ENCODE measurements at places on chromosomes 2 and 18.

DNA sequence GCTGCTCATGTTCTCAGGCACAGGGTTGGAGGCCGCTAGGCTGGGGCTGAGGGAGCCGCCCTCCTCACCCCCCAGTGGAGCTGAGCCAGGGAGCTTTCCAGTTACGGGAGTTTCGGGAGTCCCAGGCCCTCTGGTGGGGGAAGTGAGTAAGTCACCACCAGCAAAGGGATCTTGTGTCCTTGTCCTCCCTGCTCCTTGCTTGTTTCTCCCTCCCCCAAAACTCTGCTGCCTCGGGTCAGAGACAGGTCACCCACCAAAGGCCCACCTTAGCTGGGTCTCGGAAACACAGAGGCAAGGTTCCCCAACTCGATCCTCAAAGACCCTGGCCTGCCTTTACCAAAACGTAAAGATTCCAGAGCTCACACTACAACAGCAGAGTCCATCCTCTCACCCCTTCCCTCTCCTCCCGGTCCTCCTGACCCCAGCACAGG, 60.5 kb upstream of the POMC start:
- DNase-seq, result peak; percentile 94

DNA sequence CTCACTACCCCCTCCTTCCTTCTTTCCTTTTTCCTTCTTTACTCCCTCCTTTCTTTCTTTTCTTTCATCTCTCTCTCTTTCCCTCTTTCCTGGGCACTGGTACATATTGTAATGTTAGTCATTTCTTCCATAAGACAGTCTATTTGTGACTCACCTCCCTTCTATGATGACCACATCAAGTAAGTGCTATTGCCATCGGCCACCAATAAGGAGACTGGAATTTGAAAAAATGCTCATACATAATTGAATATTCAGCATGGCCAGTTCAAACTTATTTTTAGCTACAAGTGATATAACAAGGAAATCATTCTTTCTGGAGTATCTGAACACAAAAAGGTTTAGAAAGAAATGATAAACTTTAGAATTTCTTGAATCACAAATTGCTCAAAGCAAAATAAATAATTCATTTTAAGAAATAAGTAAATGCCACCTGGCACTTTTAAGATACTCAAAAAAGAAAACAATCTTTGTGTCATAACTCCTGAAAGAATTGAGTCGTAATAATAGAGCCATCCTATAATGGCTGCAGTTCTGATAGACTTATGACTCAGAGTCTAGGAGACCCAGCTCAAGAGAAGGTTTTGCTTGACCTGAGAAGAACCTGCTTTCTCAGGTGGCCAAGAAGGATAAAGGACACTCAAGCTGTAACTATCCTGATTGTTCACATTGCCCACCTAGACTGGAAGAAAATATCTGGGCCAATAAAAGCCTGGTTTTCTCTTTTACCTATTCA, 51.6 kb upstream of the CCBE1 start:
- no peak for DNase-seq

DNA sequence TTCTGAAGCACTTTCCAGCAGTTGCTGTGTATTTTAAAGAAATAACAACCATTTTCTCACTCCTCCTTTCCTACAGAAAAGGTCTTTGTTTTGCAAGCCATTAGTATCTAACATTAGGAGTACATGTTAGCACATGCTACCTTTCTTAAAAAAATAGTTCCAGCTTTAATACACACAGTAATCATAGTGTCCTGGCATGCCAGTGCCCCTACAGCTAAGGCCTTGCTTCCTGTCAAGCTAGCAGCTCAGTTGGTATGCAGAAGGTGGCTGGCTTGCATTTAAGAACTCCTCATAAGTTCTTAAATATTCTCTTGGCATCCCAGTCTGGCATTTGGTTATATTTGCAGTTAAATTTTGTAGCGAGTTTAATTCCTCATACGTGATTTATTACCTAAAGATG, 141.3 kb upstream of the IL1R2 start:
- no peak for DNase-seq

DNA sequence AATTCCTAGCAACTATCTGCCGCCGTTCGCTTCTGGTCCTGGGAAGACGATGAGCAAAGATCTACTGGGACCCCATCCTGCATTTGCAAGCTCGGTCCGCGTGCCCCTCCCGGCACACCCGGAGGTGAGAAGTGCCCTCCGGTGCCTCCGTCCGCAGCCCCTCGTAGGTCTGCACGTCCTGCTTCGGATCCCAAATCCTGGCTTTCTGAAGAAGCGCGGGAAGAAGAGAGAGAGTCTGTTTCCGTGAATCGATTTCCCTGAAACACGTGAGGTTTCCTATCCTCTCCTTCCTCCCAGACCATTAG, 5.0 kb upstream of the OSR1 start:
- no peak for DNase-seq

GRCh38 chr2:198692907-198693510, 764.7 kb downstream of the SATB2 start:
- DNase-seq, result no peak

DNA sequence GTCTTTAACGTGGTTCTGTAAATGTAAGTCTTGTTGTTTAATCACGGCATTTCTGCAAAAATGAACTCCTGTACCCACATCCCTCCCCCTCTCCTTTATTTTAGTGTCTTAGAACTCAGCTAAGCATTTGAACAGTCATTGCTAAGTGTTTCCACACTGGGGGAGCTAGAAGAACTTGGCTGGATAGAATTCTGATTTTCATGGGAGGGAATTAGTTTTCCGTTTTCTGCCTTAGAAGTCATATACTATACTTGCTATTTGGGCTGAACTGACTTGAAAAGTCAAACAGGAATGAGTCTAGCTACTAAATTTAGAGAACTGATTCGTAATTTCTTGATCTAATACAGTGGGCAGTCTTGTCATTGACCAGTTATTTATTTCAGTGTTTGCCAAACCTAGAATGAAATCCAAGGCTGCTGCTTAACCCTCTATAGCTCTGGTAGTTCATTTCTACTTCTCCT, 61.1 kb downstream of the FMNL2 start:
- DNase-seq, result no peak

- no peak for DNase-seq
Measured at GRCh38 chr2:118805064-118805690, 42.3 kb downstream of the EN1 start.

- no peak for DNase-seq
Measured at GRCh38 chr2:54763636-54764291, 40.3 kb downstream of the EML6 start.

- peak; percentile 35 for DNase-seq
Measured at GRCh38 chr2:14903709-14904374, 271.3 kb downstream of the LRATD1 start.

DNA sequence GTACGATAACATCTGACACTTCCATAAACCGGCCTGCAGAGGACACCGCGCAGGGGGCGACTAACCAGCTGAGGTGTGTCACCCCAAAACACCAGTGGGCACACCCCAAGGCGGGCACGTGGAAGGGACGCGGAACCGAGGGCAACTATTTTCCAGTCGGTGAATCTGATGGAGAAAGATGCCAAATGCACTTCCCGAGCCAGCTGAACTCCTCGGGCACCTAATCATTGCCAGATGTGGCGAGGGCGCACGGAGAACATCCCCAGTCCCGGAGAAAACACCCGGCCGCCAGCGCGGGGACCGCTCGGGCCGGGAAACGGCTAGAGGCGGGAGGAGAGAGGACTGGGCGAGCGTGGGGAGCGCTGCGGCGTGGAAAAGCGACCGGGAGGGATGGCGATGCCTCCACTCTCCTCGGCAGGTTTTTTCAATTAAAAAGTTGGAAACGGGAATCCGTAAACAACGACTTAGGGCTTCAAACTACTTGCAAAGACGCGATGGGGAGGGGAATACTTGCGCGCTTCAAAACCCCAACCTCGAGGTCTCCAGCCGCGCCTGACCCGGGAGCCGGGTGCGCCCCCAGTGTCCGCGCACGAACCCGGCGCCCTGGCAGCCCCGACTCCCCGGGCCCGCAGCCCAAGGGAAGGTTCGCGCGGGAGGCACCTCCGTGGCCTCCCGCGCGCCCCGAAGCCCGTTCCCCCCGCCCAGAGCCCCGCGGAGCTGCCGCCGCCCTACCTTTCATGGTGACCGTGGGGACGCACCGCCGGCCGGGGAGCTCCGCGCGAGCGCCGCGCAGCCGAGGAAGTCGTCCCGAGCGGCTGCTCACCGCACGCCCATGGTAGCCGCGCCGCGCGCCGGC, 497 bp downstream of the COLEC12 start:
- DNase-seq, result no peak

DNA sequence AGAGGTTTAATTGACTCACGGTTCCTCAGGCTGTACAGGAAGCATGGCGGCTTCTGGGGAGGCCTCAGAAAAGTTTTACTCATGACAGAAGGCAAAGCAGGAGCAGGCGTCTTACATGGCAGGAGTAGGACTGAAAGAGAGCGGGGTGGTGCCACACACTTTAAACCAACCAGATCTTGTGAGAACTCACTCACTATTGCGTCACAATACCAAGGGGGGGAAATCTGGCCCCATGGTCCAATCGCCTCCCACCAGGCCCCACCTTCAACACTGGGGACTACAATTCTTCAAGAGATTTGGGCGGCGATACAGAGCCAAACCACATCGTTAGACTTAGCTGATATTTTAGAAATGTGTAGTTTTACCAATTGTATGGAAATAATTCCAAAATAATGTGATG, 77.6 kb upstream of the SLC4A10 start:
- no peak for DNase-seq

- no peak for DNase-seq
Measured at GRCh38 chr18:44817831-44818473, 137.3 kb downstream of the SETBP1 start.

DNA sequence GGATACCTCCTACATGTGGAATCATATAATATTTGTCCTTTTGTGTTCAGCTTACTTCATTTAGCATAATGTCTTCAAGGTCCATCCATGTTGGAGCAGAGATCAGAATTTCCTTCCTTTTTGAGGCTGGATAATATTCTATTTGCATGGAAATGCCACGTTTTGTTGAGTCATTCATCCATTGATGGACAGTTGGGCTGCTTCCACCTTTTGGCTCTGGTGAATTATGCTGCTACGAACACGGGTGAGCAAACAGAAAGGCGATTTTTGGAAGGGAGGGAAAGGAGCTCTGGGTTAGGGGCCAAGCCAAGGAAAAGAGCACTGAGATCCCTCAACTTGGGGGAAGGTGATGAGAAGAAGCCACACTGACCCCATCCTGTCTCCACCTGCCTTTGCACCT, 260.5 kb downstream of the TNS1 start:
- no peak for DNase-seq

DNA sequence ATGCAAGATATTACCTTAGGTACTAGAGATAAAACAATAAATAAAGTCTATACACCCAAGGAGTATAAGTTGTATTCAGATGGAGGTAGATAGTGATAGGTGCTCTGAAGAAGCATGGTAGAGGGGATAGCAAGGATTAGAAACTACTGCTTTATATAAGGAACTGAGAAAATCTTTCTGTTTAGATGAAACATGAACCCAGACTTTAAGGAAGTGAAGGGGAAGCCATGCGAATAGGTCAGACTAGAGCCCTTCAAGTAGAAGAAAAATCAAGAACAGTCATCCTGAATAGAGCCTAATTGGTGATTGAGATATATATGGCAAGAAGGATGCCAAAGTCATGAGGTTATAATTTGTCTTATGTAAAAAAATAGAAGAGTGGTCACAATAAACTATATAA, 900.1 kb downstream of the MBD2 start:
- DNase-seq, result no peak

DNA sequence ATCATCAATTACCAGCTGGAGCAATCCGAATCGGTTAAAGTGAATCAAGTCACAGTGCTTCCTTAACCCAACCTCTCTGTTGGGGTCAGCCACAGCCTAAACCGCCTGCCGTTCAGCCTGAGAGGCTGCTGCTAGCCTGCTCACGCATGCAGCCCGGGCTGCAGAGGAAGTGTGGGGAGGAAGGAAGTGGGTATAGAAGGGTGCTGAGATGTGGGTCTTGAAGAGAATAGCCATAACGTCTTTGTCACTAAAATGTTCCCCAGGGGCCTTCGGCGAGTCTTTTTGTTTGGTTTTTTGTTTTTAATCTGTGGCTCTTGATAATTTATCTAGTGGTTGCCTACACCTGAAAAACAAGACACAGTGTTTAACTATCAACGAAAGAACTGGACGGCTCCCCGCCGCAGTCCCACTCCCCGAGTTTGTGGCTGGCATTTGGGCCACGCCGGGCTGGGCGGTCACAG, 496 bp upstream of the ITGA4 start:
- peak; percentile 22 for DNase-seq

- no peak for DNase-seq
Measured at GRCh38 chr2:8232871-8233270, 449.0 kb upstream of the ID2 start.

DNA sequence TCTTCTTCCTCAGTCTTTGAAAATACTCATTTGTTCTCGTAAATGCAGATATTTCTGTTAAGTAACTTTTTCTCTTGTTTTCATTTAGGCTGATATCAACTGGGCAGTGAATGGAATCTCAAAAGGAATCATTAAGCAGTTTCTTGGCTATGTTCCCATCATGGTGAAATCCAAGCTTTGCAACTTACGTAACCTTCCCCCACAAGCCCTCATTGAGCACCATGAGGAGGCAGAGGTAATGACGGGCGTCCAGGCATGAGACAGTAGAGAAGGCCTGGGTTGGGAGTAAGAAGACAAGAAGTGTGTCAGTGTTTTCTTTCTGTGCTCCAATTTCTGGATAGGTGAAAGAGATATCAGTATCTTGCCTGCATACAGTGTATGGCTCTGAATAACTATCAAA, 5.1 kb downstream of the POLR1B start:
- DNase-seq, result no peak

DNA sequence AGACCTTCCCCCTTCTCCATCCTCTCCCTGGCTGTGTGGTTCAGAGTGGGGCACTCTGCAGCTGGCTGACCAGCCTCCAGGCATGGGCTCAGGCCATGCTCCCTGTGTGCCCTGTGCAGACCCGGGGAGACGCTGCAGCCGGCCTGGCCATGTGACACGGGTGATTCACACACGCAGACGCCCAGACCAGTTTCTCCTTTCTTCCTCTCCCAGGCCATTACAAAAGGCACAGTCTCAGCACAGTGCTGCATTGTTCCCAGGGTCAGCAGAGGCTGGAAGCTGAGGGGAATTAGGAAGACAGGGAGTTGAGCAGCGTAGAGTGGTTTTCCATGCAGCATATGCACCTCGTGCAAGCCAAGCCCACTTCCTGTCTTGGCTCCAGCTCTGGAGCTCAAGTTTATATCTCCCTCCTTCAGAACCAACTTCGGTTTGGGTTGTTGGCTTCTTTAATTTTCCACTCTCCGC, 288.5 kb downstream of the TNS1 start:
- no peak for DNase-seq
